ENCODE measurements at places on chromosomes 4 and X.

GRCh38 chrX:1262369-1262768, 6.2 kb upstream of the CSF2RA start:
- no peak for DNase-seq

- DNase-seq = no peak
These were observed 481.1 kb downstream of the STPG2 start for GRCh38 chr4:97662133-97662532.

DNA sequence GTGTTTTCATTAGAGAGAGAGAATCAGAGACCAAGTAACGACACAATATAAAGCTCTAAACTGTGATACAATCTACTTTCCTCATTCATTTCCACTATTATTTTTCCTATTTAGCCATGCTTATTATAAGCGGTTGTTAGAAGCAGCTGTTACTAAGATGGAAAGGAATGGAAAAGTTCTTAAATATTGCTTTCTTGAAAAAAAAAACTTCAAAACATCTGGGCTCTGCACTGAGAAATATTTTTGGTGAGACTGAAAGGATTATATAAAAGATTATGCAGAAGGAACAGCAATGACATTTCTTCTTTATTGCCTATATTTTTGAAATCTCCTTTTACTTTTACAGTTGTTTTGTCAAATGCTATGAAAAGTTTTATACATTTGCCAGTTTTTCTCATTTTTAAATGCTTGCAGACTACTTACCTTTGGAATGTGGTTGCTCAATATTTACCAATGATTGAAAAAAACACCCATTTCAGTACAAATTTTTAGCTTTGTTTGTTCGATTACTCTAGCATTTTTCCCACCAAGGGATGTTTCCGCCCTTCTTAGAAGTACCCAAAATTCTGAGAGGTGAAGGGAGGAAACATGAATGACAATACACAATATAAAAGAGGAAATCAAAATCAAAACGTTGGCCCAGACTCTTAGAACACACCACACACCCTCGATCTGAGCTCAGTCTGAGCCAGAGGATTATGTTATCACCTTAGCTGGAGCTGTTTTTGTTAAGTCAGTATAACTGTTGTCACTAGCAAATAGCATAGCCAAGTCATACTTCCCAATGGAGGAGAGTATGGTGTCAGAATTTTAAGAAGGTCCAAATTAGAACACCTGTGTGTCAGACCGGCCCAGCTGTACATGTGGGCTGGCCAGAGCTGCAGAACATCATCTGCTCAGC, 18.4 kb downstream of the DKK2 start:
- no peak for DNase-seq

- no peak for DNase-seq
These were observed 56.4 kb downstream of the C4orf51 start for GRCh38 chr4:145736241-145736831.

- DNase-seq = no peak
These were observed 61.5 kb downstream of the GALNT7 start for GRCh38 chr4:173230062-173230461.

DNA sequence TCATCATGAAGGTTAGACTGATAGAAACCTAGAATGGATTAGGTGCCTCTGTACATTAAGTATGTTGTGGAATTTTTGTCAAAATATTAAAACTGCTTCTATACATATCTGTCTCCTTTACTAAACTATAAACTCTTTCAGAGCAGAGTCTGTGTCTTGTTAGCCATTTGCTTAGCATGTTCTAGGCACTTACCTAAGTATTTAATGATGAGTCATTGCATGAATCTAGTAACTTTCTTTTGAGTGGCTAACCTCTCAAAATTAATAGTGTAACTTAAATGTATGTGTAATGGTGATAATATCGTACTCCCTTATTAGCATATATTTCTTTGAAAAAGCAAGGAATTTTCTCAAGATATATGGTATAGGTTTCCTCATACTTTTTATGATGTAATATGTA, 57.8 kb downstream of the RAP1GDS1 start:
- no peak for DNase-seq

DNA sequence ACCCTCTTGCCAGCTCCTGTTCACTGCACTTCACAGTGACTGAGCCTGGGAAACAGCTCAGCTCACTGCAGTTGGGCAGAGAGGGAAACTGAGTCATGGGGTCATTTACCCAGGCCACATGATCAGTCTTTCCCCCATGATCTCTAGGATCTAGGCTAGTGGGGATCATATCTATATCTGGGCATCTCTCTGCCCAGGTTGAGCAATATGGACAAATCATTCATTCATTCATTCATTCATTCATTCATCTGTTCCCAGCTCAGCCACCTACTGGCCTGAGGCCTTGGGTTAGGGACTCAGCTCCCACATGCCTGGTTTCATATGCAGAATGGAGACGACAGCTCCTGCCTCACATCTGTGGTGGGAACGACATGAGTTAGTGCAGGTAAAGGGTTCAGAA, 45.3 kb upstream of the HMX1 start:
- no peak for DNase-seq

DNA sequence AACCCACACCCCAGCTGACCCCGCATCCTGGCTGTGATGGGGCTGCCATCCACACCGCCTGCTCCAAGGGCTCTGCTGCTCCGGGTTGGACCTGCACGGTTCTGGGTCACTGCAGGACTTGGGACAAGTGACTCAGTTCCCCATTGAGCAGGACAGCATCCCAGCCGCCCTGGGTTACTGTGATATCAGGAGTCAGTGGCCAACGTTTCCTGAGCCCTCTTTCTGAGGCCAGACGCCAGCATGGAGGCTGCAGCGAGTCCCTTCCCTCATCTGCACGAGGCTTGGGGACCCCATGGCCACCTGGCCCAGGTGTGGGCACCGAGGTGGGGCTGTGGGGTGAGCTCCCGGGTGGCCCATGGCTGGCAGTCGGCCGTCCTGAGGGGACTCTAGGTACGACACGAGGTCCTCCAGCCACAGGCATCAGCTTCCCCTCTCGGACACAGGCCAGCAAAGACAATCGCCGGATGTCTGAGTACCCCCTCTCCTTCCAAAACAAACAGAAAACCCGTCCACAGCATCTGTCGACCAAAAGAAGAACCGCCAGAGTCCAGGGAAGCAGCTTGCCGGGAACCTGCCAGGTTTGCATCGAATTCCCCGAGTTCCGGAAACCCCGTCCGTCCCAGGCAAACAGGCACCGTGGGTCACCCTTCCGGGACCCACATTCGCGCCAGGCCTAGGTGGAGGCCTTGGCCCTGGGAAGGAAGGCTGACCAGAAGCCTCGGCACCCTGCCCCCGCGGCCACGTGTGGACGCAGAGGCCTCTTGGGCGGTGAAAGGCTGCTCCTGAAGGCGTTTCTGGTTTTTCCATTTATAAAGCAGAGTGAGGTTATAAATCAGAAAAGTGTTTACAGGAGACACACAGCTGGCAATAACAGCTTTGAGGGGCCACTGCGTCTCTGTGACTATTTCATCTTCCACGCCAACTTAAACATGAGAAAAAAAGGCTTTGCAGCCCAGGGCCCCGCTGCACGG, 136.0 kb downstream of the FAM53A start:
- DNase-seq = no peak

DNA sequence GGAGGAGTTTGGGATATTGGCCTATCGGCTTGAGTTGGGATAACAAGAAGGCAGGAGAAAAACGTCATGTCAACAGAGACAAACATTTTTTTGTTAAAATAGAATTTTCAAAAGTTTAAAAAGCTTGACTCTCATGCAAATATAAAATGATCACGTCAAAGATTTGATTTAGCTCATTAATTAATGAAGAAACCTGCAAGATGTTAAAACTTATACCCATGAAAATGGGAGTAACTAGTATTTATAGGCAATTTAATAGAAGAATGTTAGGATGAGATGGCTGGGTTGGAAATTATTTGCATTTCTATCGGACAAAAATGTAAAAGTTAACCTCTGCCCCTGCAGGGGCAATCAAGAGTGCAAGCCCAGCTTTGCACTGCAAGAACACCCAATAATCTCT, 184.6 kb upstream of the BCOR start:
- DNase-seq = no peak

DNA sequence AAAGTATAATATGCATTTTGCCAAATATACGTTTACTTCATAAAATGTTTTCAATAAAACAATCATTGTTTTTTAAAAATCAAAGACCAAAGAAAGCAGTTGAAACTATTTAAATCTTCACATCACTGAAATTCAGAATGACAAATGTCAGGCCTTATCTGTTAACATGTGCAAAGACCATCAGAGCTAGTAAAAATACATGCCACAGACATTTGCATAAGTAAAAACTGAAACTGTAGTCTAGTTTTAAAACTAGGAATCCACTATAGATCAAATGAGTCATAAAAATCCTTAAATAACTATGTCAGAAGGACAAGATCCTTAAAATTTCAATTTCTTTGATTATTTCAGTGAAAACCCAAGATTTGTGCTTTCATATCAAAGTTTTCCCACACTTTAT, 24.8 kb downstream of the KLHL15 start:
- DNase-seq = no peak

DNA sequence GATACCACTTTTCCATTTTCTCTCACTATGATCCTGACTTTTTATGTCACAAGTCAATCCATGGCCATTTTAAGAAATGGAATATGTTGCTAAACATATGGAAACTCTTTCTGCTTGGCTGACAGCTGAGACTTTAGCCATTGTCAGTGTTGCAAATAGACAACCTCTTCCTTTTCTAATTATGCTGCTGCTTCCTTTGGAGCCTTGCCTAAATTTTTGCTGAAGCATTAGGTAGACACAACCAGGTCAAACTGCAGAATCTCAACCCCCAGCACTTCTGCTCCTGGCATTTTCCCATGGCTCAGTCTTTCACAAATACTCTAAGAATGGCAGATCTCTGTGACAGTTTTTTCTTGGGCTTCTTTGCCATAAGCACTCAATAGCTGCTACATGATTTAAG, 543.3 kb downstream of the GRID2 start:
- no peak for DNase-seq

DNA sequence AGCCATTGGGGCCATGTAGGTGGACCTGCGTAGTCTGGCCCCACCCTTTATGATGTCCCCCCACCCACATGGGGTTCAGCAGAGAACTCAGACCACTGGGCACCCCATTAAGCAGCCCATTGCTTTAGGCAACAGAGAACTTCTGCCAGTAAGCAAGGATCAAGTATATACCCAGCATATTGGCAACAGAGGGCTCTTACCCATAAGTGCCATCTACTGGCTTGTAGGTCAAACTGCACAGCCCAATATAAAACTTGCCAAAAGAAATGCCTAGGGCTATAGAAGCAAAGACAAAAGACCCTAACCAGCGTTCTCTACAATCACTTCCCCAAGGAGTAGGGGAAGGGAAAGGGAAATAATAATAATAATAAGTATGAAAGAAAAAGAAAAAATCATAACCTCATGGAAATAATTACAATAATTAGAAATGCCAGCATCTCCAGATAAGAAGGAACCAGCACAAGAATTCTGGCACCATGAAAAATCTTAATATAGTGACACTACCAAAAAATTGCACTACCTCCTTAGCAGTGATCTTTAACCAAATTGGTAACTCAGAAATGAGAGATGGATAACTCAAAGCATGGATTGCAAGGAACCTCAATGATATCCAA, 1090.7 kb downstream of the FAT4 start:
- DNase-seq = no peak

DNA sequence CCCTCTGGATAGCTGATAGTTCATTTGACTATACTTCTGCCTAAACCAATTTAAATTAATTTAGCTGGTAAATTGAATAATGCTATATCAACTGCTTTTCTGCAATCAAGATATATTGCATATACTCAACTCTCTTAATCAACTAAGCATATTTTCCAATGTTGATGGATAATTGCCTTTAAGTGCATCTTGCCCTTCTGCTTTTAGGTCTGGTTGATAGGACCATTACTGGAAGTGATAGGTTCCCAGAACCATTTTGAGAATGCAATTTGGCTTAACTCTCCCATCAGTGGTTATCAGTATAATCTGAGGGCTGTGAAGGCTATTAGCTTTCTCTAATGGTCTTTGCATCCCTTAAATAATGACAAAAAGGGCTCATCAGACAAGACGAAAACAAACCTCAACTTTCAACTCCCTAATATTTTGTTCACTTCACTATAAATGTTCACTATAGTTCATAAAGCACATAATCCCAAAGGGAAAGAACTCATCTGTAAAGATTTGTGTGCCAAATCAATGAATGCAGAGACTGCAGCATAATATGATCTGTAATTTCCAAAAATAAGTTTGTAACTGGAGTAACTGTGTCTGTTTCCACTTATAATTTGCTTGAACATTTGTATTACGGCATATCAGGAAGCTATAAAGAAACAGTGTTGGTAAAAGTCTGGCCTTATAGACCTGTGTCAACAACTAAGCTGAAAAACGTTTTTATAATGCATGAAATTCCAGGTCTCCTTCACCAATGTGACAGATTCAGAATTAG, 273.6 kb downstream of the FBXO8 start:
- no peak for DNase-seq

DNA sequence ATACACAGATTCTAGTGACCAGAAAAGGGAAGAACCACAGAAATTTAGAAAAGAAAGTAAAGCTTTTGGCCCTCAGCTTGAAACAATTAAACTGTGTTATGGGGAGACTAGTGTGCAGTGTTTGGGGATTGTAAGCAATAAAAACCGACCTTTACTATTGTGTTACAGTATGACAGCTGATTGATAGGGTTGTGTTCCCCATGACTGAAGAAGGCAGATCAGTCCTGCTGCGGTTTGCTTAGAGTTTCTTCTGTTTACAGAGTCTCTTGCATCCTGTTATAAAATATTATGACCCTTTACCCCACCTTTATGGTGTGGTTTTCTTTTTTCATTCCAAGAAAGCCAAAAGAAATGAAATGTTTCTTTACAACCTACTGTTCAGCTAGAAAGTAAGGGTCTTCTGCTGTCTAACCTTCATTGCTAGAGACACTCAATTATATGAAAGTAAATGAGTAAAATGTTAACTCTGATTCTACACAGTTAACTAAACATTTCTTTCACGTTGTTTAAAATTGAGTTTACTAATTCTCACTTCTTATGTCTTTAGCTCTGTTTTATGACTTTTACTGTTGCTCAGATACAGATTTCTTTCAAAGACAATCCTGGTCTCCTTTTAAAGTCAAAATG, 18.1 kb downstream of the CHIC1 start:
- DNase-seq = no peak

- DNase-seq = no peak
These were observed 293.4 kb upstream of the F9 start for GRCh38 chrX:139237141-139237540.

DNA sequence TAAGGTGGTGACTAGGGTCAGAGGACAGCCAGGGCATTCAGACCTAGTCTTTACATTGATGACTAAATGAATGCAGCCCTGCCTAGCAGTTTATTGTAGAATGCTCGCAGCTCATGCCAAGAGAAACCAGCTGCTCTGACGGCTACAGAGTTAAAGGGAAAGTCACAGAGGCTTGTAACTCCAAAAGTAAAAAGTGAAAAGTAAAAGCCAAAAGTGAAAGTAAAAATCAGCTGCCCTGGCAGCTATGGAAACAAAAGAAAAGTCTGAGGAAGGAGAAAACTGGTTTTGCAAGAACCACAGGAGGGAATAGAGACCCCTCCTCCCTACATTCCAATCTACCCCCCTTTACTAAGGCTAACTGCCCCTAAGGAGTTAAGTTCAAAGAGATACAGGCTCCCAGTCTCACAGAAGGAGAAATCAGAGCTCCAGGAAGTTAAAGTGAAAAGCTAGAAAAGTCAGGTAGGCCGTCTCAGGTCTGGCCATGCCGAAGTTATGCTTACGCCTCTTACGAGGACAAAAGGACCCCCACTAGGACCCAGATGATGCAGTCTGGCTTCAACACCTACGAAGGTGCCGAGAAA, 6.0 kb downstream of the GAGE10 start:
- DNase-seq = no peak

GRCh38 chrX:38754102-38754790, 47.0 kb upstream of the MID1IP1 start:
- no peak for DNase-seq

GRCh38 chrX:16838202-16839066, 31.7 kb downstream of the RBBP7 start:
- no peak for DNase-seq

GRCh38 chrX:103941201-103941975, 21.0 kb upstream of the TMSB15B start:
- no peak for DNase-seq
